ENCODE measurements at places on chromosomes 4 and X. TPM values are rescaled to one million over a fixed set of nuclear protein-coding genes. Genes with fewer than 3 reads are reported as not detected.

The CPLX1 gene
- total RNA-seq = 7.7 TPM

The FDCSP gene
- not detected for total RNA-seq

The TMEM255A gene
- 16.5 TPM for total RNA-seq

DNA sequence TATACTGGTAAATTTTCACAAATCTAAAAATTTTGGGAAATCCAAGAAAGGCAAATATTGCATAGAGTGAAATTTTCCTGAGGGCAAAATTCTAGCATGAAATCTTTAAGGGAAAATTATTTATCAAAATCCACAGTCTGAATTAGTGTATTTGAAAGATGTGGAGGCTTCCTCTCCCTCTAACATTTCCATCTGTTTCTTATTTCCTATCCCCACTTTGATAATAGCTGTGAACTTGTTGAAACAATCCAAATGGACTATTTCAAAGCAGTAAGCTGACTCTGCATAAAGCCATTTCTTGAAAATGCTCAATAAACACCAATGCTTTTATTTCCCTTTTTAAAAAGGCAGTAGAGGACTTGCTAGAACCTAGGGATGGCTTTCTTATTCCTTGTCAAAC lies 107.3 kb upstream of the PABPC4L start:
- no peak for ATAC-seq

GRCh38 chr4:152938237-152938947 lies 2.3 kb downstream of the FHDC1 start:
- peak; percentile 1 for ATAC-seq

- no peak for ATAC-seq
These were observed 84.4 kb upstream of the ARMCX2 start for GRCh38 chrX:101744085-101744484.

DNA sequence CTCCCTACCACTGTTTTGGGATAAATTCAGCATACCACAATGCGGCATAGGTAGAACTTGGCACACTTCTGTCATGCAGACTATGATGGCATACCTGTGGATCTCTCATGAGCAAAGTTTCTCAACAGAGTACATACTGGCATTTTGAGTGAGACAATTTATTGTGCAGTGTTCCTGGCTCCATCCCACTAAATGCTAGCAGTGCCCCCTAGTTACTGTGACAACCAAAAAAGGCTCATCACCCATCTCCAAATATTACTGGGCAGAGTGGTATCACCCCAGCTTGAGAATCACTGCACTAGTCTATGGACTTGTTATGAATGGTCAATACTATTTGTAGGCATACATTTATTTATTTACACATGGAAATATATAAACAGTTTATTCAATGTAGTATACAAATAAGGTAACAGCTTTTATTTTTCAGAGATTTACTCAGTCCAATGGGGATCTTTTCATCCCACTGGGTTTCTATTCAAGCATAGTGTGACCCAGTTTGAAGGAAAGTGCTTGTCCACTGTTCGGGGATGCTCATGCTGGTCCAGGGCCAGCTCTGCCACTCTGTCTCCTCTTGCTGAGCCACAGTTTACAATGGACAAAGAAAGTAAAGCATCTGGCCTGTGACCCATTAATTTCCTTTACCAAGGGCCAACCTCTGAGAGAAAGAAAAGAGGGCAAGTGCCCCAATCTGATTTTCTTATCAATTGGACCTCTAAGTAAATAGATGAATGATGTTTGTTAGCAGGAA lies 81.0 kb upstream of the IL2 start:
- no peak for ATAC-seq

DNA sequence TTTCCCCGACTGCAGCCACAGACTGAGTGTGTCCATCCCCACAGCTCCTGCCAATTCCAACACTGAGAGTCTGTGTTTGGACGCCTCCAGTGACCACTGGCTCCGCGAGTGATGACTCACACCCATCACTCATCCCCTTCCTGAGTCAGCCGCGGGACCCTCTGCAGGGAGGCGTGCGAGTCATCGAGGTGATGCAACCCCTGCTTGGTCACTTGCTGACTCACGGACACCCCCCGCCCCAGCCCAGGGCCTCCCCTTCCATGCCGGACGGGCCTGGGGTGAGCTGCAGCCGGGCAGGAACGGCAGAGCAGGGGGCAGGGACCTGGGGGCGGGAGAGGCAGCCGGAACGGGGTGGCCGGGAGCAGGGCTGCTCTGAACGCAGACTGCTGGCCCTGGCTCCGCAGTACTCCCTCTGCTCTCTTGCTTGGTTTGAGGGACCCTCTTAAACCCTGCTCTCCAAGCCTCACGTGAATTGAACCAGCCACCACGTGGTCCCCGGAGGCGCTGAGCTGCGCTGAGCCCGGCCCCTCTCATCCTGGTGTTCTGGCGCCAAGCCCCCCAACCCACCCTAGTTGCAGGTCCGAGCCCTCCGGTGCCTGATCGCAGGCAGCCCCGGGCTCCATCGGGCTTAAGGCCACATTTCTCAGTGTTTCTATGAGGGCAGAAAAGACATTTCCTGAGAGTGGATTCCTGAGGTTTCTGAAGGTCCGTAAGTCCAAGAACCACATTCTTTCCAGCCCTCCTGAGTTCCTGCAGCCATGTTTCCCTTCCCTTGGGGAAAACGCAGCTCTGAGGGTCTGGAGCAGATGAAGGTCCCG lies 32.4 kb downstream of the FGFRL1 start:
- ATAC-seq = peak; percentile 91

GRCh38 chr4:70704931-70705182 lies 16.5 kb downstream of the UTP3 start:
- ATAC-seq = peak; percentile 30

GRCh38 chr4:832536-832935 lies 6.6 kb upstream of the CPLX1 start:
- no peak for ATAC-seq

DNA sequence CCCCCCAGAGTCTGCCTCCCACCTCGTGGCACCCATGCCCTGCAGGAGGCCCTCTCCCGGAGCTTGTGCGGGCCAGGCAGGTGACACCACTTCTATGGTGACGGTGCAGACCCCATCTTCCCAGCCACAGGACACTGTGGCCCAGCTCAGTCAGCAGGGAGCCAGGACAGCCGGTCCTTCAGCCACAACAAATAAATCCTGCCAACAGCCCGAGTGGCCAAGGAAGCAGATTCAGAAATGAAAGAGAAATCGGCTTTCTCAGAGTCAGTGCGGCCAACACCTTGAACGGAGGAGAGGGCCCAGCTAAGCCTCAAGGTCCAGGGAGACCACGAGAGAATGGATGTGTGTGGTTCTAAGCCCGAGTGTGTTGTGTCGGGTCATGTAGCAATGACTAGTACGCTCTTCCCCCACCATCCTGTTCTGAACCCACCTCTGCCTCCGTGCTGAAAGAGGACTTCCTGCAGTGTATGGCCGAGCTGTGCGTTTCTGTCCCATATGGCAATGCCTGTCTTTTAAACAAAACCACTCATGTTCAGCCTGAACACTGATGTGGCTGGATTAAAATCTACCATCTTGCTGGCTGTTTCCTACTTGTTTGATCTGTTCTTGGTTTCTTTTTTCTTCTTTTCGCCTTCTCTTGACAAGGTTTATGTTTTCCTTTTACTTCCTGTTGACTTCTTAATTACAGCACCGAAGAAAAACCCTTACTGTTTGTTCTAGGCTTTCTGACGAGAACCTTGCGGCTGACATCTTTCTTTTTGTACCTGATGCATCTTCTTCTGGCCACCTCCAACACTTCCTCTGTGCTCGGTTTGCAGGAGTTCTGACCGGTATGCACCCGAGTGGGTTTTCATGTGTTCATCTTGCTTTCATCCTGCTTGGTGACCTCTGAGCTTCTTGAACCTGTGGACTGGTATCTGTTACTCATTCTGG lies 53.1 kb downstream of the GAK start:
- no peak for ATAC-seq

DNA sequence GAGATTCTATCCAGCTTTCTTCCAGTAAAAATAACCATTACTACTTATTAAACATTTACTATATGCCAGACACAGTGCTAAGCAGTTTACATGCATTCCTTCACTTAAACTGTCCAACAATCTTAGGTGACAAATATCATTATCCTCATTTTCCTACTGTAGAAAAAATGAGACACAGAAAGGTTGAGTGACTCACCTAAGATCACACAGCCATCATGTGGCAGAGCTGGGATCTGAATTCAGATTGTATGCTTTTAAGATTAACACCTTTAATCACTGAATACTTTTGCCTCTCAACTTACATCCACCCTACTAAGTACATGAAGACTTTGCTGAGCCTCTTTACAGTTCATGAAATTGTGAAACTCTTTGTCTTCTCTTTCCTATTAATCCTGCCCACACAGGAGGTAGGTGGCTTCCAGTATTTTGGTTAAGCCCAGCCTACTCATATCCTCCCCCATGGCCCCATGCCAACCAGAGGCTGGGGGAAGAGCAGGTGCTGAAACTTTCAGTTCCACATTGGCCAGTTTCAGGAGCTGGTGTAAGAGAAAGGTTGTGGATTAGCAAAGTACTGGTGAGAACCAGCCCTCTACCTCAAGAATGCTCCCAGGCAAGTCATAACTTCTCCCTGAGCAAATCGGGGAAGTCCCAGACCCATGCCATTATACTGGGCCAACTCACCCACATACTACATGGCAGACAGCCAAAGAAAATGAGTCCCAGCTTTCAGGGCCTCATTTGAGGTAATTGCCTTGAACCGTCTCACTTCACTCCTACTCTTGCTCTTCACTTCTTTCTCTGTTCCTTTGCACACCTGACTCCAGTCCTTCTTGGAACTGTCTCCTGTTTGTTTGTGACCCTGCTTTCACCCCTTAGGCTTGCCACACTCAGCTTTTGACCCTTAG lies 211.1 kb downstream of the GUCY2F start:
- ATAC-seq = no peak

GRCh38 chr4:122742933-122743829 lies 10.7 kb downstream of the BBS12 start:
- no peak for ATAC-seq

DNA sequence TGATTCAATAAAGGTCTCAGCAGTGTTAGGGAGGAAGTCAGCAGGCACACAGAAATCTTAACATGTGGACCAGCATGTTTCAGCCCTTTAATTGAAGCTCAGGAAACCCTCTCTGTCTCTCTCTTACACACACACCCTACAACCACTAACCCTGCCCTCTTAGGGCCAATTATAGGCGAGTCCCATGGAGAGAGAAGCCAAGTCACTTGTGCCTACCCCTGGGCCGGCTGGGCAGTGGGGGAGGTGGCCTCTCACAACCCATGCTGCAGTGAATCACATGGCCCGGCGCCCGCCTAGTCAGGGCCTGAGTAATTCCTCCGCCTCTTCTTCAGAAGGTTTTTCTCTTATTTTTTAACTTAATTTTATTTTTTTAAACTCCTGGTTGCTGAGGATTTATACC lies 3.7 kb downstream of the FGD1 start:
- no peak for ATAC-seq

DNA sequence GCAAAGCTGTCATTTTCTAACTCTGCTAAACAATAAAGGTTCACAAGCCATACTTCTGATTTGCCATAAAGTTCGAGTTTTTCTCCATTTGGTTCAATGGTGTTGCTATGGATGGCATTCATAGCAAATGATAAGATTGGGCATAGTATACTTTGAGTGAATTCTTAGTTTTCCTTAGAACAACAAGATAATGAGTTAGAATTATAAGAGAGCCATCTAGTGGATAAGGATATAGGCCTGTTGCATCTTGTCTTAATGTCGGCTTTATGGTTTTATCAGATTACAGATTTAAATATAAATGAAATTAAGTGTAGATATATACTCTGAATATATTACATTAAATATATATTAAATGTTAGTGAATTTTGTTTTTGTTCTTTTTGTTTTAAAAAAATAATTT lies 644.6 kb downstream of the IL1RAPL1 start:
- ATAC-seq = no peak

- no peak for ATAC-seq
These were observed 386.6 kb upstream of the CPEB2 start for GRCh38 chr4:14615671-14616070.

GRCh38 chr4:137124278-137124932 lies 407.9 kb downstream of the PCDH18 start:
- peak; percentile 99 for ATAC-seq

GRCh38 chrX:150463566-150463965 lies 100.4 kb downstream of the MAMLD1 start:
- ATAC-seq = no peak

DNA sequence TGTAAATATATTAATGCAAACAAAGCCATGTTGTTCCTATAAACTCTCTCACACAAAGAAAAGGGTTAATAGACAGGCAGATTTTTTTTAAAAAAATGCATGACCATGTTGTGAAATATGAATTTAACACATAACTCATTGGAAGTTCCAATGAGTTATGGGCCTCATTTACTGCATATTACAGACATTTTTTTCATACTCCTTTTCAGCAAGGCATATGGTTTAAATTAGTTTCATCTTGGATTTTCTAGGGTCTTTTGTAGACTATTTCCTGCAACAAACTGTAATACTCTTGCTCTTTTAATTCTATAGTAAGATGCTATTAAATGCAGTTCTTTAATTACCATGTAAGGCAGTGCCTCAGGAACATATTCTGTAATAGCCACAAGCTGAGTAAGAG lies 323.1 kb downstream of the GBA3 start:
- ATAC-seq = no peak

DNA sequence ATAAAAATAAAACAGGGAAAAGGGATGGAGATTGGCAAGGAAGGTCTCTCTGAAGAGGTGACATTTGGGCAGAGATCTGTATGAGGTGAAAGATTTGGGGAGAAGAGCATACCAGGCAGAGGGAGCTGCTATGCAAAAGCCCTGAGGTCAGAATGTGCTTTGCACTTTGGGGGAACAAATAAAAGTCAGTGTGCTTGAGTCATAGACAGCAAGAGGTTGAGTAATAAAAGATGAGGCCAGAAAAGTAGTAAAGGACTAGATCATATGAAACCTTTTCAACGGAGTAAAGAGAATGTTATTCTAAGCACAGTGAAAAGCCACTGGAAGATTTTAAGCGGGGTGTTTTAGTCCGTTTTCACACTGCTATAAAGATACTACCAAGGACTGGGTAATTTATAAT lies 76.5 kb upstream of the TEX13A start:
- ATAC-seq = no peak

GRCh38 chr4:3304831-3305609 lies 12.2 kb downstream of the RGS12 start:
- ATAC-seq = peak; percentile 65
